ENCODE measurements at places on chromosomes 4 and X. TPM values are rescaled to one million over a fixed set of nuclear protein-coding genes. Genes with fewer than 3 reads are reported as not detected.

Gene FGA
- not detected for polyA plus RNA-seq

Gene ARX
- 5.7 TPM for polyA plus RNA-seq

Gene GAGE10
- polyA plus RNA-seq: not detected

Gene CPE
- polyA plus RNA-seq: 60.6 TPM

Data from forelimb muscle (tissue), 1 donor.